ENCODE measurements at places on chromosomes 7 and 10. TPM values are rescaled to one million over a fixed set of nuclear protein-coding genes. Genes with fewer than 3 reads are reported as not detected.

GRCh38 chr10:112244197-112244596, 39.0 kb upstream of the TECTB start:
- no peak for DNase-seq

DNA sequence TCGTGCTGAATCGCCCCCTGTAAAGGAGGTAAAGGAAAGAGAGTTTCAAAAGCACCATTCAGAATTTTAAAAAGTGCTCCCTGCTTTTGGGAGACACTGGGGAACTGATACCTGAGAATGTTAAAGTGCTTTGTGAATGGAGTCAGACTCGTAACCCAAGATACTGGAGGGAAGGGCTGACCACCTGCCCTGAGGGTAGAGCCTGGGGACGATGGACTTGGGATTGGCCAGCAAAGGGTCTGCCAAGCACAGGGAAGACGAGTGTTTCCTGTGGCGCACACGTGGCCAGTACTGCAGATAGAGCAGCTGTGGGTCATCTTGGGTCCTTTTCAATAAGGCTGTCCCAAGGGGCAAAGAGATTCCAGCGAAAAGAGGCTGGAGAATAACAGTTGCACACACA, 1284.1 kb upstream of the AUTS2 start:
- no peak for DNase-seq

CYP3A5 gene
- total RNA-seq, result 0.27 TPM

DNA sequence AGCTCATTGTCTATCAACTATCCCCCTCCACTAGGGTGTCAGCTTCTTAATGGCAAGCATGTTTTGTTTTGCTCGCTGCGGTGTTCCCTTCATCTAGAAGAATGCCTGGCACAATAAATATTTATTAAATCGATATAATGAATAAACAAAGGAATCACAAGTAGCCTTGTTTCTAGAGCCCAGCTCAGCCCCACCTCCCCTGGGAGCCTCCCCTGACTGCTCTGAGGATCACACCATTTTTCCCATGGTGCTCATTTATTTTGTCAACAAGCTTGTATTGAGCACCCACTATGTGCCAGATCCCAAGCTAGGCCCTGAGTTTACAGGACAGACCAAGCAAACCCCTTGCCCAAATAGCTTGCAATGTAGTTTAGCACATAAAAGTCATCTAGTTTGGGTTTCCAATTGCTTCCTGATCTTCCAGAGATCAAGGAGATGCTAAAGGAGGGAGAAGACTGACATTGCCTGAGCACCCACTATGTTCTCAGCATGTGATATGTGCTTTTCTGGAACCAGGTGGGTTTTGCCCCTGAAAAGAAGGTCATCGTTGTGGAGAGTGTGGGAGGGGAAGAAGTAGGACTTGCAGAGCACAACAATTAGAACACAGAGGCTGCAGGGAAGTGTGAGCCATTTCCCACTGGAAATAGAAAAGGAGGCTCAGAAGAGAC, 42.3 kb upstream of the GPAM start:
- no peak for DNase-seq

COL13A1 gene
- not detected for total RNA-seq

DNA sequence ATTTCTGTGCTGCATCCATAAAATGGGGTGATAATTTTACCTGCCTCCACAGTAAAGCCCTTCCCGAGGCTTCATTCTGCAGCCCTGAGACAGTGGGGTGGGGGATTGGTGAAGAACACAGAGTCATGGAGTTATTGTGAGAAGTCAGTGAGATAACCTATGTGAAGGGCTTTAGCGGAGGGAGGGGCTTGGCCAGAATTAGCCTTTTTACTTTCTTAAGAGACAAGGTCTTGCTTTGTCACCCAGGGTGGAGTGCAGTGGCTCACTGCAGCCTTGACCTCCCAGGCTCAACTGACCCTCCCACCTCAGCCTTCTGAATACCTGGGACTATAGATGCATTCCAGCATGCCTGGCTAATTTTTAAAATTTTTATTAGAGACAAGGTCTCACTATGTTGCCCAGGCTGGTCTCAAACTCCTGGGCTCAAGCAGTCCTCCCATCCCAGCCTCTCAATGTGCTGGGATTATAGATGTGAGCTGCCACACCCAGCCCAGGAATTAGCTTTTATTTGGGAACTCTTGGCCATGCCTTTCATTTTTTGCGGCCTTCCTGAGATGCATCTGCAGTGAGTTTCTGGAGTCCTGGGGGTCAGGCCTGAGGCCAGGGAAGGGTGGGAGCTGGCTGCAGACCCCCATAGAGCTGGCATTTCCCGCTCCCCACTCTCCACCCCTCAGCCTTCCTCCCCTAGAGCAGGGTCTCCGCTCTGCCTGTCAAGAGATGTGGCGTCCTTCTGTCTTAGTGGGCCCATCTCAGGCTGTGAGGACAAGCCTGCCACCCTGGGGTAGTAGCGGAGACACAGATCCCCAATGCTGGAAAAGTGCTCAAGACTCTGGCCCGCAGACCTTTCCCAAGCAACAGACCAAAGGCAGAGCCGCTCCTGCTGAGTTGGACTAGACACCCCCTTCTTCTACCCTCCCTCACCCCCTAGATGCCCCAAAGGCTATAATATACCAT, 77.0 kb downstream of the ZMIZ1 start:
- no peak for DNase-seq

- DNase-seq, result no peak
These were observed 263.7 kb downstream of the ZMYND11 start for GRCh38 chr10:398954-399353.

DNA sequence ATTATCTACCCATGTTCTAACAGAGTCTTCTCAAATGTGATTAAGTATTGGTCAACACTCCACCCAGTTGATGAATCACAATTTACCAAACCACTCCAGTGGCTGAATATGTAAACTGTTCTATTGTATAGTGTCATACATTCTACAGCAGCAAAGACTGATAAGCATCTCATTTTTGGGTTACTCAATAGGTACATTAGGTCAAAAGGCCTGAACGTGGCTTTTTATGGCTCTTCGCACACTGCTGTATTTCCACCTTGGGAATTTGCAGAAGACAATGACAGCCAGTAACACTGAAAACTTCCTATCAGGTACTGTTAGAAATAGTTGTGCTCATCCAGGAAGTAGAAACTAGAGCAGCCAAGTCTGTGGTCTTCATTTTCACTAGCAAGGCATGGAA, 166.9 kb downstream of the GLI3 start:
- DNase-seq, result no peak

MUC12 gene
- 1.7 TPM for total RNA-seq

SLC26A4 gene
- total RNA-seq, result not detected

- DNase-seq, result no peak
These were observed 13.4 kb upstream of the HNRNPH3 start for GRCh38 chr10:68318331-68319059.

PRTFDC1 gene
- total RNA-seq, result 7.4 TPM

HOXA1 gene
- not detected for total RNA-seq

DNA sequence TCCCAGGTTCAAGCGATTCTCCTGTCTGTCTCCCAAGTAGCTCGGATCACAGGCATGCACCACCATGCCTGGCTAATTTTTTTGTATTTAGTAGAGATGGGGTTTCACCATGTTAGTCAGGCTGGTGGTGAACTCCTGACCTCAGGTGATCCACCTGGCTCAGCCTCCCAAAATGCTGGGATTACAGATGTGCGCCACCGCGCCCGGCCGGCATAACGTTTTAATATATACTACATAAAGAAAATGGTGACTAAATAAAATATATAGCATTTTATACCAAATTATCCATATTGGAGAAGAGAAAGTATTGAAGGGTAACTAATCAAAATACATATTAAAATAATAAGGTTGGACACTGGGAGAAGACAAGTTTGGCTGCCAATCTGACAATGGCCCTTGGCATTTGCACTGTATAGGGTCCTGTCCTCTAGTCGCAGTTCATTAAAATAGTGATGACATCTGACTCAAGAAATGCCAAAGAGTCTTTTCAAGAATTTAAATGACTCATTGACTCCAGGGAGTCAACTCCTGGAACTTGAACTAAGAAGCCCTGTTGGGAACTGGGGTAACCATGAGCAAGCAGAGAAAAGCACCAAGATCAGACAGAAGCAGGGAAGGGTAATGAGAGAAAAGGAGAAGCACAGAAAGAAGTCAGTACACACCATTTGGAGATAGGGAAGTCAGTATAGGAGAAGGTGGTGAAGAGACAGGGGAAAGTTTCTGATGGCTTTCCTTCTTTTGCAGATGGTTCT, 91.1 kb downstream of the CH25H start:
- DNase-seq, result no peak

DNA sequence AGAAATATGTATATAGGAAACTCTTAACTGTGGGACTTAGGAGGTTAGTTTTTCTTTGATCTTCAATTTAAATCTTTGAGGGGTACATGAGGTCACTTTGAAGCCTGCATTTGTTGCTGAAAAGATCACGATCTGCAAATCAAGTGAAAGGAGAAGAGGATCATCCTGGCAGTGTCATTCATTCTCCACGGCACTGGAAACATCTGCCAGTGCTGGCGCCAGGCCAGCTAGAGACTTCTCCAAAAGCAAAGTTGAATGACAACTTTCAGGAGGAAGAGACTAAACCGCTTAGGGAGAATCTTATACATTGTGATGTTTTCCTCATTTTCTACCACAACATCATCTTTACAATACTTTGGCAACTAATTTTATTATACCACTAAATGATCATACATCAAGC, 42.5 kb downstream of the MRC1 start:
- no peak for DNase-seq

GJD4 gene
- not detected for total RNA-seq

- no peak for DNase-seq
These were observed 19.0 kb upstream of the COL1A2 start for GRCh38 chr7:94375691-94376090.

DNA sequence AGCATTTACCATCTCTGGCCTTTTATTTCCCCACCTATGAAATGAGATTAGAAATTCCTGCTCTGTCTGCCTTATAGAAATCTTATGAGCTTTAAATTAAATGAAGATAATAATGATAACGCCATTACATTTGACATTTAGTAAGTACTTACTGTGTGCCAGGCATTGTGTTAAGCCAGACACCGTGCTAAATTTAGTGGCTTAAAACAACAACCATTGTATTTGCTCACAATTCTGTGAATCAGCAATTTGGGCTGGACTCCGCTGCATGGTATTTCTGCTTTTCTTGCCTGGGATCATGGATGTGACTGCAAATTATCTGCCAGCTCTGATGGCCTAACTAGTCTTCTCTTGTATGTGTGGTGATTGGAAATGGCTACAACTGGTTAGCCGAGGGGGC, 56.4 kb upstream of the CCDC6 start:
- no peak for DNase-seq

SKIDA1 gene
- 0.13 TPM for total RNA-seq

OR6V1 gene
- not detected for total RNA-seq

- no peak for DNase-seq
These were observed 453.2 kb downstream of the DPP6 start for GRCh38 chr7:154505362-154505761.

DNA sequence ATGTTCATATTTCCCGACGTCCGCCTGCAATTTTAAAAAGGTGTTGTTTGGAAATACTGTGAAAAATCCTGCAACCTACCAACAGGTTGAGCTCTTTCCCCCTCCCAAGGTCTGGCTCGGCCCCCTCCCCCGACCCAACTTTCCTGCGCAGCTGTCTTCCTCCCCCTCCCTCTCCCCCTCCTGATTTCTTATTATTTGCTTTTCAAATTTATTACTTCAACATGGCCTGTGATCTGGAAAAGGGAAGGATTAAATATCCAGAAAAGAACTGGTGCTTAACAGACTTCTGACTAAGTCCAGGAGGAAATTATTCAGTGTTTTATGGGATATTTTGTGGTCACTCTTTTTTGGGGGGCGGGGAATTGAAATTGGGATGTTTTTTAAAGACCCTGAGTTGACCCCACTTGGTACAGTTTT, 2.4 kb downstream of the ARID5B start:
- DNase-seq, result no peak

GRM8 gene
- total RNA-seq, result 0.33 TPM
